Right cardiac atrium (tissue), 5 donors: ENCODE measurements at places on chromosomes 4 and X.

GRCh38 chr4:108744307-108744706 is 18.5 kb downstream of the ETNPPL start:
- DNase-seq, result no peak

- DNase-seq, result peak; percentile 60
These were observed 83.2 kb upstream of the PLAC8 start for GRCh38 chr4:83197555-83198235.

DNA sequence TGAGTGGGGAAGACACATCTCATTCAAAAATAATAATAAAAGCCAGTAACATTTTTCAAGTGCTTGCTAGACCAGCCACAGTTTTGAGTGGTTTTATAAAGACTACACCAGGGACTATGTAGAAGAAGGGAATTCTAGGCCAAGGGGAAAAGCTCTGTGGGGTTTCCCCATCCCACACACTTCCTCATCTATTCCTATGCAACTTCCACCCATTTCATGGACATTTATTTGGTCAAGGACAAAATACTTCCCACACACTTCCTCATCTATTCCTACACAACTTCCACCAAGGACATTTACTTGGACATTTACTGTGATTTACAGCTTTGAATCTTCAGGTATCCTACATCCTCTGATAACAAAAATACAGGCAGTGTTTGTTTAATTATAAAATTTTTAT is 86.5 kb upstream of the KLF3 start:
- no peak for DNase-seq

GRCh38 chr4:16641971-16642370 is 256.5 kb downstream of the LDB2 start:
- DNase-seq, result no peak

DNA sequence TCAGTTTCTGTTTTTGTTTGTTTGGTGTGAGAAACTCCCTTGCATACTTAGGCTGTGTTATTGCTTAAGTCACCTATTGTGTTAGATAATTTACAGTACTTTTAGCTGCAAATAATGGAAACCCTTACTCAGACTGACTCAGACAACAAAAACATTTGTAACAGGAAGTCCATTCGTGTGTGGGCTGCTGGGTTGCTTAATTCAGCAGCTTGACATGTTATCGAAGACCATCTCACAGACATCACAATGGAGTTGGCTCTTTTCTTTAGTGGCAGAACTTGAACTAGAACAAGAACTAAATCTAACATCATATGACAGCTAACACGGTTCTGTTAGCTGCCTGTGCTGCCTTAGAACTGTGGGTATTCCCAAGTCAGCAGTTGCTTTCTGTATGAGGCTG is 9.9 kb upstream of the GABRE start:
- DNase-seq, result no peak

- no peak for DNase-seq
These were observed 1957.0 kb upstream of the AGA start for GRCh38 chr4:179399054-179399782.
